ENCODE measurements at places on chromosomes 6 and 20.

GRCh38 chr6:44297063-44298038, 15.8 kb downstream of the AARS2 start:
- peaks cover 12% of the 10 kb centered on the region for H3K36me3 ChIP-seq
- peak; percentile 41 for DNase-seq
- H3K4me3 ChIP-seq, result peak overlapping the region; percentile 66

DNA sequence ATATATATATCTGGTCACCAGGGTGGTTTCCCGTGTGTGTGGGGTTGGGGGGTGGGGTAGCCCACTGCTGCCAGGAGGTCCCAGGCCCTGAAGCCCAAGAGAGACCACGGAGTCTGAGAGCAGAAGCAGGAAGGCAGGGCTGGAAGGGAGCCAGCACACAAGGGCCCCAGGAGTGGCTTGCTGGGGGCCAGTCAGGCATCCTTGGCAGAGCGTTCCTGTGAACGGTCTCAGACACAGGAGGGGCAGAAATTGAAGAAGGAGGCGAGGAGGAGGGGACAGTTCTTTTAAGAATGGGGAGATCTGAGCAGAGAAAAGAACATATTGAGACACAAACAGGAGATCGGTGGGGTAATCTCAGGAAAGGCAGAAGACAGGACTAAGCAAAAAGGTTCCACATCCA, 1.9 kb upstream of the EBF4 start:
- peak overlapping the region; percentile 87 for H3K4me3 ChIP-seq
- no peak for DNase-seq
- peaks cover 7% of the 10 kb centered on the region for H3K36me3 ChIP-seq
- peaks cover 79% of the 10 kb centered on the region for H3K27me3 ChIP-seq
- peaks cover 9% of the 10 kb centered on the region for H3K4me1 ChIP-seq
- no peak overlapping the region for H3K27ac ChIP-seq

DNA sequence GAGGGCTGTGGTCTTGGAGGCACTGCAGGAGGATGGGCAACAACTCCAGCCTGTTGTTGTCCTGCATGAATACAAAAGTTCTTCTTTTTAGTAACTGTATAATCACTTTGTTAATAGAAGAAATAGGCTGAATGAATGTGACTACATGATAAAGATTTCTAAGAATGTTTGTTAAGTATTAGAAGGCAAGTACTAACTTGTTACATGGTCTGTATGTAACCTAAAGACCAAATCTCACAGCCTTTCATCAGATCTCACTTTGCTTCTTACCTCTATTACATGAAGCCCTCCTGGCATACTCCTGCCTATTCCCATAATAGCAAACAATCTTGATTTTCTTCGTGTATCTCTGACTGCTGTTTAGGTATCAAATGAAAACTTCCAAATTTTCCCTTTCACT, 73.4 kb downstream of the REPS1 start:
- H3K36me3 ChIP-seq, result peaks cover 23% of the 10 kb centered on the region
- no peaks in the 10 kb centered on the region for H3K4me1 ChIP-seq
- no peak overlapping the region for H3K4me3 ChIP-seq
- H3K27me3 ChIP-seq, result no peaks in the 10 kb centered on the region
- no peak for DNase-seq

DNA sequence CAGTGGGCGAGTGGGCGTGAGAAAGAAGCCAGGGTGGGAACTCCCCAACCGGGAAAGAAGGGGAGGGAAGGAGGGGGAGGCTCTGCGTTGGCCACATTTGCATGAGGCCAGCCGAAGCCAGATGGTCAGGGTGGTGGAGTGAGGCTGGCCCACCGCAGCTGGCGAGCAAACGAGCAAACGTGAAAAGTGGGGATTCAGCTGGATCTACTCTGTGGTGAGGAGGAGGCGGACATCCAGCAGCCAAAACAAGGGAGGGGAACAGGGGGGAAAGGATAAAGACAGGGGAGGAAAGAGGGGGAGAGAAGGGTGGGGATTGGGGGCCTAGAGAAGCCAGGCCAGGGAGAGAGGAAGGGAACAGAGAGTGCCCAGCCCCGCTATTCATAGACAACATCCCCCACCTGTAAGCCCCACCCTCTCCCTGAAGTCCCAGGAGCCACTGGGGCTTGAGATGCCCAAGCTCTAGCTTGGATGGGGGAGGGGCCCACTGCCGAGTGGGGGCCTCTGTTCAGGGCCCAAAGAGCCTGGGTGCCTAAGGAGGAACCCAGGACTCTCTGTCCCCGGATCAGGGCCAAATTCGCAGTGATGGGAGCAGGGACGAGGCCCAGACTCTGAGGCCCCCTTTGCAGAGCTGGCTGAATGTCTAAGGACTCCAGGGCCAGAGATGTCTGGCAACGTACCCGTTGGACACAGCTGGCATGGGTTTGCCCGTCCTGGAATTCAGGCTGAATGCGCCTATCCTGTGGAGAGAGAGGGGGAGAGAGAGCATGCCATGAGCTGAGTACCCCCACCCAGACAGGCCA, 45.1 kb downstream of the CPNE5 start:
- H3K4me1 ChIP-seq, result no peaks in the 10 kb centered on the region
- H3K4me3 ChIP-seq, result no peak overlapping the region
- DNase-seq, result no peak
- peaks cover 11% of the 10 kb centered on the region for H3K27me3 ChIP-seq
- H3K27ac ChIP-seq, result no peak overlapping the region
- no peaks in the 10 kb centered on the region for H3K36me3 ChIP-seq

DNA sequence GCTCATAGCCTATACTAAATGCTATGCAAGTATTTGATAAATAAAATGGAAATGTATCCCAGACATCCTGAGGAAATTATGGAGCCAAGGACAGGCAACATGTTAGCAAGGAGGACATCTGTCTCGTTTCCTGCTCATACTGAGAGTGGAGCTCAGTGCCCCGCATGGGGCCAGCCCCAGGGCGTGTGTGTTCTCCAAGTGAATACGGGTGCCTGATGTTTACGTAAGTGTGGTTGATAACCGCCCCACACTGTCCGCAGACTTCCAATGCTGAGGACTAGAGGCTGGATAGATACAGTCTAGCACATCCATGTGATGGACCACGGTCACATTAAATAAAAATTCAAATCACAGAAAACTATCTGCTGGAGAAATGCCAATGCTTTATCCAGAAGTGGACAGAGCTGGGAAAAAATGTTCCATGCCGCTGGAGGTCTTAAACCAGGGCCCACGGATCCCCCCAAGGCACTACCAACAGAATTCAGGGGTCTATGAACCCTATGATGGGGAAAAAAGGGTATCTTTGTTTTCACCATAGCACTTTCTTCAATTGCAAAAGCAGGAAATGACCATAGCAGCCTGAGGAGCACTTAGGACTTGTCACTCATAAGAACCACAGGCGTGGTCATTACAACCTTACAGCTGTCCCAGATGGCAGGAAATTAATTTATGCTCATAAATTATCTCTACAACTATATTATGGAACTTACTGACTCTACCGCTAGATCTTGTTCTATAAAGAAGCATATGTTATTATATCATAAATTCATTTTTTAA, 24.9 kb downstream of the TGM2 start:
- peaks cover 8% of the 10 kb centered on the region for H3K27me3 ChIP-seq
- no peak for DNase-seq
- no peak overlapping the region for H3K27ac ChIP-seq
- H3K4me3 ChIP-seq, result no peak overlapping the region
- peaks cover 11% of the 10 kb centered on the region for H3K4me1 ChIP-seq

DNA sequence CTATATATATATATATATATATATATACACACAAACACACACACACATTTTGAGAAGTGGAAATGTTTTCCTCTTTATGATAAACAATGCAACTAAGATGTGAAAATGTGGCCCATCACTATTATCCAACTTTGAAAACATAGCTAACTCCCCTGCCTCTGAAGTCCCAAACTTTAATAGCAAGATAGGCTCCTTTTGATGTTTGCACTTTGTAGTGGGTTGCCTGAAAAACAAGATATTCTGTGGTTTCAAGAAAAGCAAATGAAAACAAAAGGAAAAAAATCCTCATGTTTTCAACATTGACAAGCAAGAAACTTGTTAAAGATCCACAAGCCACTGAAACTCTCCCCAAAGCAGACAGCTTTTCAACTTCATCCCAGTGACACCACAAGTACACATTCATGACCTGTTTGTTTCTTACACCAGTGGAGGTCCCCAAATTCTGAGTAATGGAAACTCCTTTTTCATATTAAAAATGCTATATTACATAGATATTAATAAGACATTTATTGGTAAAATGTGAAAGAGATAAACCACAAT, 90.0 kb downstream of the IPCEF1 start:
- peaks cover 2% of the 10 kb centered on the region for H3K36me3 ChIP-seq
- DNase-seq, result no peak
- H3K4me3 ChIP-seq, result no peak overlapping the region
- H3K27me3 ChIP-seq, result no peaks in the 10 kb centered on the region
- no peaks in the 10 kb centered on the region for H3K4me1 ChIP-seq

DNA sequence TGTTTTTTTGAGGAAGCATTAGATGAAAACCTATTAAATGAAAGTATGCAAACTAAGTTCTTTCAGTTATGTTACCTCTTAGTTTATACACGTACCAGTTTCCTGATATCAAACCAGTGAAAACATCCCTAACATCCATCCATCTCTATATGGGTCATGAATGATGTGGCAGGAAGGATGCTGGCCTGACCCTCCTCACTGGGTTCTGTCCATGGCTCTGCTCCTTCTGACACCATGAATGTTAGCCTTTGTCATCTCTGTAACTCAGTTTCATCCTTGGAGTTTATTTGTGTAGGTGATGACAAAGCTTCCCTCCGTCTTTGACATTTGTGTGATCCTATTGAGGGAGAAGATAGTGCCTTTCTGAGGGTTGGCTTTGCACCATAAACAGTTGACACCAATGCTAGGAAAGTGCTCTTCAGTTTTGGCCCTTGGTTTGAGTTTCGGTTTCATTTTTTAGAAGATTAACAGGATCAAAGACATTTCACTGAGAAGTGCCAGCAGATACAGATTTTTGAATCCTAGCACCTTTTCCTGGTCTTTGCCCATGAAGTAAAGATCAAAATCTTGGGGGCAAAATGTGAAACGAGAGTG, 72.0 kb upstream of the SCGN start:
- peaks cover 32% of the 10 kb centered on the region for H3K36me3 ChIP-seq
- no peak for DNase-seq
- no peaks in the 10 kb centered on the region for H3K27me3 ChIP-seq
- H3K4me3 ChIP-seq, result no peak overlapping the region

DNA sequence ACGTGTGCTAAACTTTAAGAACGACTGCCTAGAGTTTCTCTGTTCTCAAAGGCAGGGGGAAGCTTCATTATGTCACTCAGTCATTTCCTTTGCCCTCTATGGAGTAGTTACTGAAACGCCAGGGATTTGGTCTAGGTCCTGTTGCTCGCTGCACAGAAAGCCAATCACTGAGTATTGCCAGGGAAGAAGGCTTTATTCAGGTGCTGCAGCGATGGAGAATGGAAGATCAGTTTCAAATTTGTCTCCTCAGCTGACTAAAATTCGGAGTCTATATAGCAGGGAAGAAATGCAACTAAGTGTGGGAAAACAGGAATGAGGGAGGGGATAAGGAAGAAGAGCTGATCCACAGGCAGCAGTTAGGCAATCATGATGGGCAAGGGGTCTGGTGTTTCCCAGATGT, 75.8 kb downstream of the QRSL1 start:
- no peak overlapping the region for H3K4me3 ChIP-seq
- H3K27me3 ChIP-seq, result no peaks in the 10 kb centered on the region
- DNase-seq, result no peak
- H3K4me1 ChIP-seq, result peaks cover 30% of the 10 kb centered on the region
- H3K36me3 ChIP-seq, result peaks cover 5% of the 10 kb centered on the region
- no peak overlapping the region for H3K27ac ChIP-seq

DNA sequence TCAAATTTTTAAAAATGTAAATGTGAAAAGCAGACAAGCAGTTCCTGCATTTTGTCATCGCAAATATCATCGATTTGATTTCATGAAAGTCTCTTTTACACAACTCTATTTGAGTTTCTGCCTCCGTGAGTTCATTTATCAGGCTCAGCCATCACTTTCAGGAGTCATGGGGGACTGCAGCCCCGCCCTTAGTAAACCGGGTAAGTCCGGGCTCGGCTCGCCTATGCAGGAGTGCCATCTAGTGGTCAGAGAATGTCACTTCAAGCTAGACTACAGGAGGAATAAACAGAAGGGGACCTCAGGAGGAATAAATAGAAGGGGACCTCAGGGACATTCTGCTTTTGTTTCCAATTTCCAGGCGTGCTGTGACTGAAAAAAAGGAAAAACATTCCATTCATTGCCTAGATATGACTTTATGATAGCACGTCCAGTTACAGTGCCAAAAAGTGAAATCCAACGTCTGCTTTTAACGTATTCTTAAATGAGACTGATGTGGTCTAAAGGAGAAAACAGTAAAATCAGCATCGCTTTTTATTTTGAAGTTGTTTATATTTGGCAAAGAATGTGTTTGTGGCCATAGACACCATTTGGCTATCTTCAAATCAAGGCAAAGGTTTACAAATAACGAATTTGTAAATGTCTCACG, 333.9 kb downstream of the HACE1 start:
- peak; percentile 60 for DNase-seq
- H3K27ac ChIP-seq, result peak overlapping the region; percentile 70
- no peaks in the 10 kb centered on the region for H3K36me3 ChIP-seq
- no peaks in the 10 kb centered on the region for H3K27me3 ChIP-seq

DNA sequence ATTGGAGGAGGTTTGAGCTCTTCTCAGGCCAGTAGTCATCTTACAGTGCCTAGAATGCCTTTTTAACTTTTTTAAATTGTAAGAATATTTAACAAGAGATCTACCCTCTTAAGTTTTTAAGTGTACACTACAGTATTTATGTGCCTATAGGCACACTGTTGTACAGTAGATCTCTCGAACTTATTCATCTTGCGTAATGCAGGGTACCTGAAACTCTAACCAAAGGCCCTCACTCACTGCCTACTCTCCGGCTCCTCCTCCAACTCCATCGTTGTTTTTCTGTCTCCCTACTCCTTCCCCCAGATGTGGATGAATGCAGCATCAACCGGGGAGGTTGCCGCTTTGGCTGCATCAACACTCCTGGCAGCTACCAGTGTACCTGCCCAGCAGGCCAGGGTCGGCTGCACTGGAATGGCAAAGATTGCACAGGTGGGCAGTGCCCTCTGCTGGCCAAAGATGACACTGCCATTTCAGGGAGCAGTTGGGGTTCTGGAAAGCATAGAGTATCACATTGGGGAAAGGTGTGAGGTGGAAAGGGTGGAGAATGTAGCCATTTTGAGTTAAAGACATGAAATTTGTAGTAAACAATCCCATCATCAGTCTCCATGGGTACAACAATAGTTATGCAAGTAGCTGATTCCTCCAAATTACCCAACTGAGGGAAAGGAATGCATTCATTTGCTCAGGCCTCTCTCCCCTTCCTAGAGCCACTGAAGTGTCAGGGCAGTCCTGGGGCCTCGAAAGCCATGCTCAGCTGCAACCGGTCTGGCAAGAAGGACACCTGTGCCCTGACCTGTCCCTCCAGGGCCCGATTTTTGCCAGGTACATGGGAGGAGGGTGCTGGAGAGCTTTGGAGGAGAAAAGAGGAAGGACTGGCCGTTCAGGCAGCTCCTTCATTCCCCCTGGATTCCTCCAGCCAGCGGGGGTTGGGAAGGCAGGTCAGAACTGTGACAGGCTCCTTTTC, 18.4 kb upstream of the ZNF76 start:
- H3K27me3 ChIP-seq, result no peaks in the 10 kb centered on the region
- no peak overlapping the region for H3K4me3 ChIP-seq
- H3K36me3 ChIP-seq, result peaks cover 22% of the 10 kb centered on the region
- peak; percentile 82 for DNase-seq
- H3K27ac ChIP-seq, result no peak overlapping the region
- peaks cover 14% of the 10 kb centered on the region for H3K4me1 ChIP-seq

All from progenitor cell of endocrine pancreas (in vitro differentiated cells).